ENCODE measurements at places on chromosomes 16 and 17.

DNA sequence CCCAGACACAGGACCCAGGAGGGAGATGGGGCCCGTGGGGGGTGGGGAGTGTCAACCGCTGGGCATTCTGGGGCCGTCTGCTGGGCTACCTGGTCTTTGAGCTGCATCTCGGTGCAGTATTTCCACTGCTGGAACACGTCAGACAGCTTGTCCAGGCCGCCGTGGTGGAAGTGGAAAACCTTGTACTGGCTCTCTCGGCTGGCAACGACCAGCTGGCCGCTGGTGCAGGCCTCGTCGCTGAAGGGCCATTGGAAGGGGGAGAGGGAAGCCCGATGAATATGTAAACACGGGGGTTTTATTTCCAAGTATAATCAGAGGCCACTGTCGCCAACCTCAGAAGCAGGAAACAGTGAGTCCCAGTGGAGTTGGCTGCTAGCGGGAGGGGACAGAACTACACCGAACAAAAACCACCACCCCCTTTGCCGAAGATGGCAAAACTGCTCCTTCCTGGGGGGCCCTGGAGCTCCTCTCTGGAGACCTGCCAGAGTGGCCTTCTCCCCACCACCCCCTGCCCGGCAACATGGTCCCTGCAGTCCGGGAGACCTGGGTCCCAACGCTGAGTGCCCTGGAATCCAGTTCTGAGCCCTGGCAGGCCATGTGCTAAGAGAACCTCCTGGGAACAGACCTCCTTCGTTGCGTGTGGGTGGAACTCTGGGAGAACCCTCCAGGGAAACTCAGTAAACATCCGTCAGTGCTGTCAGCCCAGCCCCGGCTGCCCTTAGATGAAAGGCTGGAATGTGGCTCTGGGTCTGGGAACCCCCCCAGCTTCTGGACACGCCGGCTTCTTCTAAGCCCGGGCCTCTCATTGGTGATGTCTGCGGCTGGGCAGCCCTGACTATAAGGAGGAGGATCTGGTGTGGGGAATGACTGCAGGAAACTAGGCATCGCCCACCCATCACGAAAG lies 84.1 kb downstream of the TBC1D16 start:
- DNase-seq: no peak

- no peak for DNase-seq
Measured at GRCh38 chr17:1487939-1488825, 4.3 kb downstream of the MYO1C start.

DNA sequence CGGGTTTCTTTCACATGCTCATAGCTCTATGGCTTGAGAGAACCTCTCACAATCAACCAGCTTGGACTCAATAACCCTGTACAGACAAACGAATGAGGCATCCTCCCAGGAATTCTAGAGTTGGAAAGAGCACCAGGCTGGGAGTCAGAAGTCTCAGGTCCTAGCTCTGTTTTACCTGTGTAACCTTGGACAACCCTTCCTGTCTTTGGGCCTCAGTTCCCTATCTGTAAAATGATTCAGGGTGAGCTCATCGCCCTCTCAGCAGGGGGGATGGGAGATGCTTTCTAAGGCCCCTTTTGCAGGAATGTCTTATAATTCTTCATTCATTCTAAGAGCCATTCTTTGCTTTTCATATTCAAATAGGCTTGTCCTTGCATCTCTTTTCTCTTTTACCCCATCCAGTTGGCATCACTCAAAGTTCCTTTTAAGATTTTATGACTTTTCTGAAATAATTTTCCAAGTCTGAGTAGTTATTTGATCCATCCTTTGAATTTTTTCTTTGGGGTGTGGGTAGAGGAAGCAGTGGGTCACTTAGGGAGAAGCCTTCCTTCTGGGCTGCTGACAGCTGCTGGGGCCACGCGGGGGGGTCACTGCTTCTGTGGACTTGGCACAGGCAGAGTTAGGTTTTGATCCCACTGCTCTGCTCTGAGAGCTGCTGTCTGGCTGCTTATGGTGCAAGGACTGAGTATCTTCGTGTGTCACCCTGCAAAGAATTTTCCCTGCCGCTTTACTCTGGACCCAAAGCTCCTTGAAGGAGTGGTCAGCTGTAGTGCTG lies 102.7 kb downstream of the UTP18 start:
- no peak for DNase-seq

DNA sequence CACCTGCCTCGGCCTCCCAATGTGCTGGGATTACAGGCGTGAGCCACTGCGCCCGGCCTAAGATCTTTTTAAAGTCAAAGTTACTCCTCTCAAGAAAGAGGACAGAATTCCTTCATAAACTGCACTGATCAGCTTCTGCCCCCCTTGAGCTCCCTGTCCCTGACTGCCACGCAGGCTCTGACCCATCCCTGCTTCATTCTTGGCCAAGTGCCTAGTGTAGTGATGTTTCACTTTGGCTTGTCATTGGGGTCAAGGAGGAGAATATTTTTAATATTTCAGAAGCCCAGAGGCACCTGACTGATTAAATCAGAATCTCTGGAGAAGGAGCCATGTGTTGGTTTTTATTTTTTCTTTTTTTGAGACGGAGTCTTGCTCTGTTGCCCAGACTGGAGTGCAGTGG lies 9.1 kb downstream of the MRM1 start:
- DNase-seq: no peak

DNA sequence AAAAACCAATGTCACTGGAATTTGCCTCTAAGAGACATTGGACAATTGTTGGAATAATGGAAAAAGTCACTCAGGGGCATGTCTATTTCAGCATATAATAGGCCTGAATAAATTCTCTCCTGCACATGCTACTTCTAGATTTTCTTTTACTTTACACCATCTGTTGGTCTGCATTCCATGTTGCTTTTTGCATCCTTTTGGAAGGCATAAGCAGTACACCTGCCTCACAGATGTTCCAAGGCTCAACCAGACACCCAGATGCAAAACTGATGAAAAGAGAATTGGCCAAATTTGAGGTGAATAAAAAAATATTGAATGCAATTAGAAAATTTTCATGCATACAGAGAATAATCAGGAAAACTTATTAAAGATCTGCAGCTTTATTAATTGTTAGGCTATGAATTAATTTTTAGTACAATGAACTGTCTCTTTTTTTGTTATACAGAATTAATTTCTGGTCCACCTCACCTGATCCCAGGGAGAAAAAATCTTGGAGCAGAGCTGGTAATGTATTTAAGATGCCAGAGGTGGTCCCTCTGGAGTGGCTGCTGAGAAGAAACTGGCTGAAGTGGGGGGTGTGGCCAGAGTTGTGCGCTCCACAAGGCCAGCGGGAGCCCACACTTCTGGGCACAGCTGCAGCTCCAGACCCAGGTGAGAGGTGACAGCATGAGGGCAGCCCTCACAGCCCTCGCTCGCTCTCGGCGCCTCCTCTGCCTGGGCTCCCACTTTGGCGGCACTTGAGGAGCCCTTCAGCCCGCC lies 778.6 kb downstream of the CDH11 start:
- no peak for DNase-seq

GRCh38 chr16:53528797-53529196 lies 25.8 kb upstream of the AKTIP start:
- DNase-seq: no peak

DNA sequence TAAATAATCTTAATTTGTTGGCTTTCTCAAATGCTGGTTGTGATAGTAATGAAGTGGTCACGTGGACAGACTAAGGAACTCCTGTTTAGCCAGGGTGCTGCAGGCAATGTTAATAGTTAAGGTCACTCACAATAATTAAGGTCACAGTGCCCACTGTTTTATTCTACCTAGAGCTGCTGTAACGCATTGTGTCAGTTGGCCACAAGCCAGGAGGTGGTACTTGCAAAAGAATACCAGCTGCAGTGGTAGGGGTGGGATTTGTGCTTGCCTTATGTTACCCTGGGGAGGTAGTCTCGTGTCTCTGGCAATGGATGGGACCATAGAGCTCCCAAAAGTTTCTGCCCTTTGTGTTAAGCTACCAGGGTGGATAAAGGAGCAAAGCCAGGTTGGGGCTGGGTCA lies 969.1 kb upstream of the CDH8 start:
- DNase-seq: no peak

DNA sequence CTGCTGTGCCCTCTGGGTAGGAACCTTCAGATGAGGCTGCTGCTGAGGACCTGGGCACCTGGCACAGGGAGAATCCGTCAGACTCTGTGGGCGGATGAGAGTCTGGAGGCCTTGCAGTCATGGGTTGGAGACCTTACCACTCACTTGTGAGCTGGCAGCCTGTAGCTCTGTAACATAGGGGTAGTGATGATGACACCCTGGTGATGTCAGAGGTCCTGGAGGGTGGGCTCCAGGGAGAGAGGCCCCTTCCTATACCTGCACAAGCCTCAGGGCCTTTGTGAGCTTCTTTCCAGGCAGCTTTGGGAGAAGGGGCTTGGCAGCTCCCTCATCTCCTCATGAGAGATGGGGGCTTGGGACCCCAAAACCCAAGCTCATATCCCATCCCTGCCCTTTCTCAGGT lies 1.6 kb downstream of the MIEF2 start:
- DNase-seq: no peak

- DNase-seq: no peak
Measured at GRCh38 chr16:88634994-88635670, 3.2 kb upstream of the IL17C start.

DNA sequence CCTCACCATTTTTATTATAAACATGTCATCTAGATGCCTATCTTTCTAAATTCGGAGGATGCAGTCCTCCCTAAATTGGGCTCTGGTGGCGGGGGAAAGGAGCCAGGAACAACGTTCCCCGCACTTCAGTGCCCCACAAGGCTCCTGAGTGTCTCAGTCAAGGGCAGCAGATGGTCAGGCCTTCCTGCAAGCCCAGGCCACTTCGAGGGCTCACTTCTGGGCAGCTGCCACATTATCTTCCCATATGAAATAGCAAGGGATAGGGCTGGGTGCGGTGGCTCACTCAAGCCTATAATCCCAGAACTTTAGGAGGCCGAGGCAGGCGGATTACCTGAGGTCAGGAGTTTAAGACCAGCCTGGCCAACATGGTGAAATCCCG lies 32.3 kb downstream of the FBXO31 start:
- no peak for DNase-seq

- DNase-seq: no peak
Measured at GRCh38 chr17:56185491-56186221, 32.4 kb downstream of the ANKFN1 start.

DNA sequence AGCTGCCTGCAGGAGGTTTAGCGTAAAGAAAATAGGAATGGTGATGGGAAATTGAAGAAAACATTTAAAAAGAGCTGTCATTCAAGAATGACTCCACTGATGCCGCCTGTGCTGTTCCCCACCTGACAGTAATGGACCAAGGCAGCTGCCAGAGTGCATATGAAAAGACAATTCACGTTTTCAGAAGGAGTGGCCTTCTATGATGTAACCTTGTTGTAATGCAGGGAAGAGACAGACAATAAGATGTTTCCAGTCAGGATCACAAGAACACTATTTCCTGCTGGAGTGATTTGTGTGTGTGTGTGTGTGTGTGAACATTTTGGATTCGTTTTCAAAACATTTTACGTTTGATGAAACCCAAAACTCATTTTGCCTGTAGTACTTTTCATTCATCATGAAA lies 203.7 kb downstream of the LGALS9B start:
- no peak for DNase-seq

- no peak for DNase-seq
Measured at GRCh38 chr17:64491034-64491860, 5.6 kb downstream of the POLG2 start.

DNA sequence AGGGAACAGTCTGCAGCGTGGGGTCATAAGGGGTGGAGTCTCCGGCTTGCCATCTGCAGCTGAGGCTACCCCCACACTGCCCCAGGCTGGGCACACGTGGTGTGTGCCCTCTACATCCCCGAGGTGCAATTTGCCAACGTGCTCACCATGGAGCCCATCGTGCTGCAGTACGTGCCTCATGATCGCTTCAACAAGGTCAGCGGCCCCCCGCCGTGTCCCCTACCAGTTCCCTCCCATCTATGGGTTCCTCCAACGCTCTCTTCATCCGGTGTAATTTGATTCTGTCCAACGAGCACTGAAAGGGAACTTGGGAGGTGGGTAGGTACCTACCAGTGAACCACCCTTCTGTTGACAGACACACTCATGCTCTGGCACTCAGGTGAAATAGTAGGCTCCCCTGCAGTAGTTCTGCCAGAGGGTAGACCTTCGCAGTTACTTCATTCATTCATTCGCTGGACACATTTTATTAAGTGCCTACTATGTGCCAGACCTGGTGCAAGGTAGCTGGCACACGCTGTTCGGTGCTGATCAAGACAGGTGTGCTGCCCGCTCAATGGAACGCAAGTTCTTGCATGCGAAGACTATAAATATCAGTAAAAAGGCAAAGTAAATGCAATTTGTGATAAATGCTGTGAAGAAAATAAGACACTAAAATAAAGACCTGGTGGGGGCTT lies 2.7 kb downstream of the MLLT6 start:
- no peak for DNase-seq

- DNase-seq: no peak
Measured at GRCh38 chr17:57357392-57357784, 101.1 kb downstream of the MSI2 start.

GRCh38 chr17:29726715-29727252 lies 104.1 kb upstream of the CORO6 start:
- DNase-seq: no peak

GRCh38 chr17:28645576-28645939 lies 600 bp upstream of the BLTP2 start:
- DNase-seq: no peak

- no peak for DNase-seq
Measured at GRCh38 chr17:80822021-80822699, 169.5 kb upstream of the CHMP6 start.

DNA sequence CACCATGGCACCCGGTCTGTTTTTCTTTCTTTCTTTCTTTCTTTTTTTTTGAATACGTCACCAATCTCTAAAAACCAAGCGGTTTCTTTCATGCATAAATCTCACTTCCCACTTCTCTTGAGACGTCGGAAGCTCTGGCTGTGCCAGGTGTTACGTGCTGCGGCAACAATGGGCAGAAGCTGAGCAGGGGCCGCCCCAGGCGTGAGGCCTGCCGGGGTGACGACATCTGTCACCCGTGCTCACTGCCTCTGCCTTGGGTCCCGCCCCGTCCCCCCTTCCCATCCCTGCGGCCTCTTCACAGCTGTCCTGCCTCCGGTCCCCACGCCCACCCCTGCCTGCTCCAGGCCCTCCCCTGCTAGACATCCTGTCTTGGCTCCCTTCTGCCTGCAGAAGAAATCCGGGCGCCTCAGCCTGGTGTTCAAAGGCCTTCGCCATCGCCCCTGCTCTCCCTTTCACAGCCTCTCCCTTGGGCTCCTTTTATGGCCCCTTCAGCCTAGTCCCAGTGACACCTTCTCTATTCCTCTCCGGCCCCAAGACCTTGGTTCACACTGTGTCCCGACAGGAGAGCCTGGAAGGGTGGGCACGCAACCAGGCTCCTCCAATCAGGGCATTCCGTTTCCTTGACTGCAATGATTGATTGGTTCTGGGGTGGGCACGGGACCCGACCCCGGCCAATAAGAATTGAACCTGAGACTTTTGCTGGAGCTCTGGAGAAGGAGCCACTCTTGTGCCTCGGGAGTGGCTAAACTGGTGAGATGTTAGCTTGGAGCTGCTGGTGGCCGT lies 4.8 kb downstream of the P2RX1 start:
- no peak for DNase-seq

- no peak for DNase-seq
Measured at GRCh38 chr17:841313-841712, 59.2 kb downstream of the MRM3 start.

DNA sequence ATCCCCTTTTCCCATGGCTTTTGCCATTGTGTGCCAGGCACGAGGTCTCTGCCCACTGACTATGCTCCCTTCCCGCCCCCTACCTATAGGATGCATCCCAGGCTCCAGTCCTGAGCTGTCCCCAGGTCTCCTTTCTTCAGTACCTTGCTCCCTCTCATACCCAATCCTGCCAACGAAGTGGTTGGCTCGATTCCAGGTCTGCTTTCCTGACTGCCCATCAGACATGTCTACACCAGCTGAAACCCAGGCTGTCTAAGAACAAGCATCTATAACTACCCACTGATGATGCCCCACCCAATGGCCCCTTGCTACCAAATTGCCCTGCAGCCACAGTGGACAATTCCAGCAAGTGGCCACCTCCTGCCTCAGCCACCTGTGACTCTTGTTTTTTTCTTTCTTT lies 479.1 kb downstream of the SOX9 start:
- no peak for DNase-seq
